HuH-7 (cell line): ENCODE measurements at places on chromosomes 12 and 14.
A peak's percentile ranks its signal among the peaks of the same experiment; 100 is the strongest.

- DNase-seq, result peak; percentile 28
These were observed 137.9 kb upstream of the CPSF6 start for GRCh38 chr12:69101505-69101904.

- DNase-seq, result no peak
These were observed 33.7 kb downstream of the RFLNA start for GRCh38 chr12:124328636-124329035.

DNA sequence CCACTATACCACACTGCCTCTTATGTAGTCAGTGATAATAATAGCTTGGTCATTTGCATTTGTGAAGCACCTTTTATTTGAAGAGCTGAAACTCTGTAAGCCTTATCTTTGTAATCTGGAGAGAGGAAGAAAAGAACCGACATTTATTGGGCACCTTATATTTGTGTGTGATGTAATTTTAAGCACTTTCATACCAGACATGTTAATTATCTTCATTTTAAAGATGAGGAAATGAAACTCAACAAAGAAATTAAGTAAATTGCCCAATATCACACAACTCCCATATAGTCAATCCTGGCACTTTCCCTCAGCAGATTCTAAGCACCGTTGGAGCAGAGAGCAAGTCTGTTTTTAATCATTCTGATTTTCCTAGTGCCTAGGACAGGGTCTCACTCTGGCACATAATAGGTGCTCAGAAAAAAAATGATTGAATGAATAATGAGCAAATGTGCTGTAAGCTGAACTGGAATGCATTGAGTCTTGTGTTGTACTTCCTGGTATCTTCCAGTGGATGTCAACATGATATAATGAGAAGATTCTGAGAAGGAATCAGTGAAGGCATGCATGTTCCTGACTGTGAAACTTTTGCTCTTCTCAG is 418.9 kb downstream of the ZFP36L1 start:
- no peak for DNase-seq

DNA sequence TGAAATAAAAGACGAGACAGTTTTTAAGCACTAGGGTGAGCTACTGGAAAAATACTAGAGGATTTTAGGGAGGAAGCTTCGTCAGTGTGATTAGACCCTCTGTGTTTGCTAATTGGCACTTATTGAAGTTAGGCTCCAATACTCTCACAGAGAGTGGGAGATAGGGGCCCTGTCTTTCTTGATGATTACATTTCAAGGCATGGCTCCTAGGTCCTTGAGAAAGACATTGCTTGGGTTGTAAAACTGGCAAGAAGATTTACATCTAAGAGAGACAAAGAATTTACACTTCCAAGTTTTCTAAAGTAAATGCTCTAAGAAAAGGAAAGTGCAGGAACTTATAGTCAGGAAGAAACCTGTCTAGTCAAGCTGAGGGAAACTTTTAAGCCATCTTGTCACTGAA is 183.2 kb downstream of the C12orf50 start:
- DNase-seq, result no peak

DNA sequence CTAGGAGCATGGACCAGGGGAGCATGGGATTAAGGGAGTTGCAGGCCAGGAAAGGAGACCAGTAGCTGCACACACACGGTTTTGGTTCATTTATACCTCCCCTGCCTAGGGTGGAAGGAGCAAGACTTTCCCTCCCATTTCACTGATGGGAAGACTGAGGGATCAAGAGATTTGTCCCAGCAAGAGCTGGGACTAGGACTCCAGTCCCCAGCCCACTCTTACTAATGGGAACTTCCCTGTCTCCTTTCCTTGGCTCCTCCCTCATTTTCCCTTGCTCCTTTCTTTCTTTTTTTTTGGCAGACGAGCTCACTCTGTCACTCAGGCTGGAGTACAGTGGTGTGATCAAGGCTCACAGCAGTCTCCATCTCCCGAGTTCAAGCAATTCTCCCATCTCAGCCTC is 13.0 kb downstream of the SCNN1A start:
- DNase-seq, result no peak
